Suppressor macrophage treated with lipopolysaccharide for 1 hour (primary cell): ENCODE measurements at places on chromosomes 2 and 18.

GRCh38 chr2:143875295-143876233, 644.4 kb downstream of the ZEB2 start:
- DNase-seq: peak; percentile 8

- no peak for DNase-seq
These were observed 110.7 kb upstream of the EFEMP1 start for GRCh38 chr2:56034258-56034657.

DNA sequence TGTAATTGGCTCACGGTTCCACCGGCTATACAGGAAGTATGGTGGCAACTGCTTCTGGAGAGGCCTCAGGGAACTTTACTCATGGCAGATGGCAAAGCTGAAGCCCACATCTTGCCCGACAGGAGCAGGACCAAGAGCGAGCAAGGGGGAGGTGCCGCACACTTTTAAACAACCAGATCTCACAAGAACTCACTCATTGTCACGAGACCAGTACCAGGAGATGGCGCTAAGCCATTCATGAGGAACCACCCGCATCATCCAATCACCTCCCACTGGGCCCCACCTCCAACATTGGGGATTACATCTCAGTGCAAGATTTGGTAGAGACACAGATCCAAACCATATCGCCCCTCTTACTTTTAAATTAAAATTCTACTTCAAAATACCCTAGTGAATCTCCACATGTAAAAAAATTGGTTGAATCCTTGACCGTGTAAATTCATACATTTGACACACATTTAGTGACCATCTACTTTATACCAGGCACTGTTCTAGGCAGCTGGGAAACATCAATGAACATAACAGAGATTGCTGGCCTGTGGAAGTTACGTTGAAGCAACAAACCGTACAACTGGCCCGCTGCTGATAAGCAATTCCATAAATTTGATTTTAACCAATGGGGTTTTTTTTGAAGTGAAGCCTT, 87.6 kb downstream of the ALPK2 start:
- DNase-seq: no peak

GRCh38 chr2:233422050-233422639, 67.9 kb downstream of the DGKD start:
- DNase-seq: no peak

GRCh38 chr18:574865-575645, 5.1 kb upstream of the CETN1 start:
- DNase-seq: no peak

DNA sequence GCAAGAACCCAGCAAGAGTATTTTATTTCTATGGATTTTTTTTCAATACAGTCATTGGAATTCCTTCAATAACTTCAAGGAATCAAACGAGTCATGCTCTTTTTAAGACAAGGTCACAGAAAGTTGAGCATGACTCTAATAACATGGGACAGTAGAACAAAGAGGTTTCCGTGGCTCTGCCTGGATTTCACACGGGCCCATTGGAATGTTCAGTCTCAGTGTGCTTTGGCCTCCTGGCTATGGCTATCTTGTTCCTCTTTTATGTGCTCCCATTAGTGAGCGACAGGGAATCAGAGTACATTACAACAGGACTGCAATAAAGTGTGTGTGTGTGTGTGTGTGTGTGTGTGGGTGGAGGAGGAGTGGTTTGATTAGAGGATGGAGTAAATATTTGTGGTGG, 312.4 kb downstream of the DCC start:
- no peak for DNase-seq

DNA sequence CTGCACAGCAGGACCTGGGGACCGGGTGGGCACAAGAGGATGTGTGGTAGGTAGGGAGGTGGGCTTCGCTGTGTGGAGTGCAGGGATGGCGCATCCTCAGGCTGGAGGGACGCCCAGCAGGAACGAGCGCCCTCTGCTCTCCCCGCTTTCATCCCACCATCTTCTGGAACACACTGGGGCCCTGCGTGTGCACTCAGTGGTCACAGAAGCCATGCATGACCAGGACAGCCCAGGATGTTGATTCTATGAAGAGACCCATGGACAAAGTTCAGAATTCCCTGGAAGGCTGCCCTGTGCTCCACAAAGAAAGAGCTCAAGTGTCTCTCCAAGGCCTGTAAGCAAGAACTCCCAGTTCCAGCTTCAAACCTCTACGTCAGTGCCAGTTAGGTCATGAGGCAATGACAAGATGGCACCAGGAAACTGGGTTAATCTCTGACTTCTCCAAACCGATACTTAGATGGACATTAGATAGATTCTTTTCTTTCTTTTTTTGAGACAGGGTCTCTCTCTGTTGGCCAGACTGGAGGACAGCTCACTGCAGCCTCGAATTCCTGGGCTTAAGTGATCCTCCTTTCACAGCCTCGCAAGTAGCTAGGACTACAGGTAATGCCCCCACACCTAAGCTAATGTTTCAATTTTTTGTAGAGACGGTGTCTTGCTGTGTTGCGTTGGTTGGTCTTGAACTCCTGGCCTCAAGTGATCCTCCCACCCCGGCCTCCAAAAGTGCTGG, 3.4 kb downstream of the SLC66A2 start:
- no peak for DNase-seq

GRCh38 chr18:24234330-24234729, 95.5 kb downstream of the CABYR start:
- DNase-seq: no peak

DNA sequence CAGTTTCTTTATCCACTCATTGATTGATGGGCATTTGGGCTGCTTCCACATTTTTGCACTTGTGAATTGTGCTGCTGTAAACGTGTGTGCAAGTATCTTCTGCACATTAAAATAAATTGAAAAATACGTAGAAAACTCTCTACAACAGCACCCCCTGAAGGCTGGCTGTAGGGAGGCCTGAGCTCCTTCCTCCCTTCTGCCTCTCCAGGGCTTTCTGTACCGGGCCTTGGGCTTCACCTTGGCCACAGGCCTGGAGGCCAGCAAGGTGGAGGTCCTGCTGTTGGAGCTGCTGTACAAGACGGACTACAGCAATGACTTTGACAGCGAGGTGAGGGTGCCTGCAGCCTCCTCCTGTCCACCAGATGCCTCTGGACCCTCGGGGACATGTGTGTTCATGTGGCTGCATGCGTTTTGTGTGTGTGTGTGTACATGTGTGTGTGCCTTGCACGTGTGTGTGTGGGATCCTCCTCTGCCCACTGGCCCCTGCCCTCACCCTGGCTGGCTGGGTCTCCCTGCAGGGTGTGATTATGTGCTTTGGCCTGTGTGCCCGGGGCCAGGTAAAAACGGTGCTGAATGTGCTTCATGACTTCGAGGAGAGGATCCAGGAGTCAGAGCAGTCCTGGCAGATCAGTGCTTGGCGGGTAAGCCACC, 29.2 kb downstream of the MROH2A start:
- DNase-seq: no peak

GRCh38 chr2:28351621-28352020, 41.0 kb upstream of the FOSL2 start:
- no peak for DNase-seq

DNA sequence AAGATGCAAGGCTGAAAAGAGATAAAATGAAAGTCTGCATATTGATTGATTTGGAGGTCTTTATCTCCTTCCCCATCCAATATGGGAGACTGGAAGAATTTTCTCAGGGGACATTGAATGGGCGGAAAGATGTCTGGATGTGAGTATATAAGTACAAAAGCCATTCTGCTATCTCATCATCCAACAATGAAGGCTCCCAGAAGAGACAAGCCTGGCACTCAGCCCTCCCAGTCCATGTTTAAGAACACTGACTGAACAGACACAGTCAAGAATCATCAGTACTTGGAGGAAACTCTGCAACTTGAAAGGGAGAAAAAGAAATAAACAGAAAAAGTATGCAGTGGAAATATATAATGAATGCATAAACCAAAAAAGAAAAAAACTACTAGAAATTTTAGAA, 80.9 kb downstream of the PTRHD1 start:
- DNase-seq: no peak

DNA sequence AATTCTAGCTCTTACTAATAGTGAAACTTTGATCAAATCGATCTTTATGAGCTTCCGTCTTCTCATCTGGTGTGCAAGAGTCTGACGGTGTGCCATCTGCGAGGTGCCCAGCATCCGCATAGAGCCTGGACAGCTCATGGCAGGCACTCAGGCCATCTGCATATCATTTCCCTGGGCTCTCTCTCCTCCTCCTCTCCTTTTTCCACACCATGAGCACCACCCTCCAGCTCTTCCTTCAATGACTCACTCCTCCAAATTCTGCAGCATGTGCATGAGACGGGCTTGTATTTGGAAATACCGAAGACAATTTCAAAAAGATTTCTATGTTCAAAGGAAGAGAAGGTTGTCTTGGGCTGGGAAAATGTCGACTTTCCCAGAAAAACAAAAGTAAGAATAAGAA, 161.1 kb downstream of the CCBE1 start:
- DNase-seq: no peak

- peak; percentile 30 for DNase-seq
These were observed 15.7 kb downstream of the NDUFV2 start for GRCh38 chr18:9117980-9118841.

DNA sequence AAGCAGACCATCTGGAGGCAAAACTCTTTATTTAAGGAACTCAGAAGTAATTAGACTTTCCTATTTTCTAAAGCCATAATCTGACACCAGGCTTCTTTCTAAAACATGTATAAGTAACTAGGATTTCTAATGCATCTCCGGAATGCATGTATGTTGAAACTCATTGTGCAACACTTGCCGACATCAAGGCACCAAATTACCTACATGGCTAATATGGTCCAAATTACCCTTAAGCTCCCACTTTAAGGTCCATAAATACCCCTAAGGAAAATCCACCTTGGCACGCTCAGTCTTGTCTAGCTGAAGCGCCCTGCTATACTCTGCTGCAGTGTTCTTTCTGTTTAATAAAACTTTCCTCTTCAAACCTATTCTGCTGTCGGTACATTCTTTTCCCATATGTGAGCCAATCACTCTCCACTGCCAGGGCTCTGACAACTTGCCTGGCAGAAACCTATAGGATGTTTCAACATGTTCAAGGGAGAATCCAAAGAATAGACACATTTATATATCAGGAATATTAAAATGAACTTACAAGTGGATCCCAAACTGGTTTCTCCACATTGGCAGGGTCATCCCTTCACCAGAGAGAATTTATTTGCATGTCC, 171.9 kb downstream of the GALNT1 start:
- DNase-seq: no peak

DNA sequence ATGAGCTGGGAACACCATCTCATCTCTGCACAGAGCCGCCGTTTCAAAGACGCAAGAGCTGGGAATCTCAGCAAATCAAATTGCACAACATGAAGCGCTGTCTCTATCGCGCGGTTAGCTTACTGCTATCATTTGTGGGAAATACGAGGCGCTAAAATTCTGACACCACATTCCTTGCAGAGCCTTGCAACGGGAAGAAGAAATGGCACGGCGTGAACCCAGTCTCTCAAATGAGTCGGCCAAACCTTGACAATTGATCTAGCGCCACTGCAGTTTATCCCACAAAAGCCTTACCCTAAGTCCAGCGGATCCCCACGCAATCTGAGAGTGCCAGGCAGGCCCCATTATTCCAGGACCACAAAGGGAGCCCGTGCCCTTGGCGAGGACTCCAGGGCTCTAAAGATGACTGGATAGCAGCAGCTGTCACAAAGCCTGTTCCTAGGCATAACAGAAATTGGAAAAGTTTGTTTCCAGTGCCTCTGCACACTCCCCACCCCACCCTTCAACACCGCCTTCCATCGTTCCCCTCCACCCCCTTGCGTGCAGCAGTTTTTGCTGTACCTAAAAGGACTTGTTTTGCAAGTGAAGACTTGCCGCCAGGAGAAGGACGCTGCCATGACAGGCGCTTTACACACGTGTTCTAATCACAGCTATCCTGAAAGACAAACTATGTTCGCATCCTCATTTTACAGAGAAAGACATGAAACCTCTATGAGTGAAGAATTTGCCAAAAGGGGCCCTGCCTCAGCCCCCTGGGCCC, 252.4 kb downstream of the EIPR1 start:
- DNase-seq: no peak

DNA sequence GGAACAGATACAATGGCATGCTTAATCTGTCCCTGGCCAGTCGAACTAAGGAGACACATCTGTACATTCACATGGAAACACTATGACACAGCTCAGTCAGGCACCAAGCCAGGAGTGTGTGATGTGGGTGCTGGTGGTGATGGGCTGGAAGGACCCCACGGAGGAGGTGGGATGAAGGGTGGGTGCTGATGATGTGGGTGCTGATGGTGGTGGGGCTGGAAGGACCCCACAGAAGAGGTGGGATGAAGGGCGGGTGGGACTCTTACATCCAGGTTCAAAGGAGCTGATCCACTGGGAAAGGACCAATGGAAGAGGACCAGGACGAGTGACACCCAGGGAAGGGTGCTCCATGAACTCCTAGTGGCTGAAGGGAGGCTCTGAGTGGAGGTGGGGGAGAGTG, 34.8 kb upstream of the ACAA2 start:
- no peak for DNase-seq

- no peak for DNase-seq
These were observed 39.0 kb upstream of the KLHL29 start for GRCh38 chr2:23346029-23346428.

GRCh38 chr2:37125416-37125815, 31.4 kb downstream of the EIF2AK2 start:
- no peak for DNase-seq

DNA sequence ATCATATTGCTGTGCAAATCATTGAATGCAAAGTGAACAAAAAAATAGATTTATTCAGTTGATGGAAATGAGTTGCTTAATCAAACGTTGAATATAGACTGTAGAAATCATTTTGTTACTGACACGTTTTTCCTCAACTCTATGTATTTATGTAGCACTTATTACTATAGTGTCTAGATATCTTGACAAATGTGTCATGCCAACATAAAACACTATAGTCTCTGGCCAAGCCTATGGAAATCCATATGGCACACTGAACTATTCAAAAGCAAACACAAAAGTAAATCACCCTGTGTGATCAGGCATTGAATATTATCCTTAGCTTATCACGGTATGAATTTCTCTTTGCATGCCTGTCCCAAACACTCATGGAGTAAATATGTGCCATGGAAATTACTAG, 131.3 kb downstream of the ZNF804A start:
- no peak for DNase-seq

DNA sequence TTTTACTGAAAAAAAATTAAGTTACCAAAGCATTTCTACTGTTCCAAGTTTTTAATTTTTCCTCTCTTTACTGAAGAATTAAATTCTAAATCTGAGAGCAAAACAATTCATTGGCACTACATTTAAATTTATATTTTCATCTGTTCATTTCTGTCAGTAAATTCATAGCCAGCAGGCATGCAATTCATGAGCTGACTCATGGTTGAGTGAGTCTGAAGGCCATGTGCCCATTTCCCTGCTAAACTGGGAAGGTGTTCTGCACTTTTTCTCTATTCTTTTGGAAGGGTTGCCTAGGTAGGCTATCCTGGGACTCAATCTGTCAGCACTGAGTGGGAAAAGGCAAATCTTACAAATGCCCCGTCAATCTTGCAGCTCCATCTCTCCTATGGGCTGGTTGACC, 88.7 kb downstream of the KLHL14 start:
- DNase-seq: no peak

DNA sequence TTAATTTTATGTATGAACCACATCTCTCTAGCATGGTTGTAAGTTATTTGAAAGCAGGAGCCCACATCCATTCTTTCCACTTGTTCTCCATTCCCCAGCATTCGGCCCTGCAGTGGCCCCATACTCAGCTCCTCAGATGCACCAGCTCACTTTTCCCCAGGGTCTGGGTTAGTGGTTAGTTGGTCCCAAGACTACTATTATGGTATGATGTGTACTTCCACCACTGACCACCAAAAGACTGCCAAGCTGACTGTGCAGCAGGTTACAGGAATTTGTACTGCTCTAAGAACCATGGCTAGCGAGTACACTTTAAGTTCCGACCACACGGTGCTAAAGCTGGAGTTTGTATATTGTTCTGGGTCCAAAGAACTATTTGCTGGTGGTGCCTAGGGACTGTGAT, 413.6 kb upstream of the TCF4 start:
- DNase-seq: no peak

GRCh38 chr2:199818026-199818425, 33.0 kb downstream of the FTCDNL1 start:
- peak; percentile 37 for DNase-seq
